ENCODE measurements at places on chromosomes 7 and 10.

- no peak for DNase-seq
Observed at GRCh38 chr10:118504467-118505205, 90.8 kb downstream of the PRLHR start.

DNA sequence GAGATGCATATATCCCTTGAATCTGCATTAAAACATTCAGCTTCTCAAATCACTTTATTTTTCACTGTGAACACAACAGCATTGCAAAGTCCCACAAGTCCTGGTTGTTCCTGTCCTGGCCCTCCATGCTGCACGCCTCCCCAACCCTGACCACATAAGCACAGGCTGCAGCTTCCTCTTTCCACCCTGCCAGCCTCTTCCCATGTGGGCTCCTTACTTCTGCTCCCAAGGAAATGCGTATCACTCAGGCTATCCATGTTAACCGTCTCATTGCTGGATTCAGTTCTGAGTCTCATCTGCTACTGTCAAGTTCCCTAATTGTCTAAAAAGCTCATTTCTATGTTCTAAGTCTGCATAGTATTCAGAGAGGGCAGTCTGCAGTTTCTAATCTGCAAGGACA lies 89.7 kb upstream of the ZPBP start:
- no peak for DNase-seq

DNA sequence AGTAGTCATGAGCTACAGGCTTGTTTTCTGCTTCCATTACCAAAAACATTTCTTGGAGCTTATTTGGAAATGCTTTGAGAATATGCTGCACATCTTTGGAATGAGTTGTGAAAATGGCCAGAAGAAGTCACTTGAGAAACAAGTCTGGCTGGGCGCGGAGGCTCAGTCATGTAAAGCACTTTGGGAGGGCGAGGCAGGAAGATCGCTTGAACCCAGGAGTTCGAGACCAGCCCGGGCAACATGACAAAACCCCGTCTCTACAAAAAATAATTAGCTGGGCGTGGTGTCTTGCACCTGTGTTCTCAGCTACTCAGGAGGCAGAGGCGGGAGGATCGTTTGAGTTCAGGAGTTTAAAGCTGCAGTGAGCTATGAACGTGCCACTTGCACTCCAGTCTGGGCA lies 882 bp upstream of the CHCHD1 start:
- DNase-seq = no peak

DNA sequence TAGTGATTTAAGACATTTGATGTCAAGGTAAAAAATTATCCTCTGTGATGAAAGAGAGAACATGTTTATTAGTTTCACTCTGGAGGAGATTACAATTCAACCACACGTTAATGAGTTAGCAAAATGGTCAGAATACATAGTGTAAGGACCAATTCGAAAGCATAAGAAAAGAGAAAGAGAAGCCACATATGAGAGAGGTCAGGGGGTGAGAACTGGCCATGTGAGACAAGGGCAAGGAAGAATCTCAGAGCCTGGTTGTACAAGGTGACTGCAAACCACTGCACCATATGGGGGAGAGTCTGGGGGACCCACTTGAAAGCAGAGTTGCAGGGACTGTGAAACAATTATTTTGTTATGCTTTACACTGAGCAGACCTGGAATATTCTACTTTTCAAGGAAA lies 27.7 kb upstream of the BET1 start:
- DNase-seq = no peak

GRCh38 chr10:73857446-73857845 lies 16.9 kb downstream of the CAMK2G start:
- DNase-seq = no peak

GRCh38 chr7:50431316-50431715 lies 18.8 kb downstream of the FIGNL1 start:
- no peak for DNase-seq

- no peak for DNase-seq
Observed at GRCh38 chr7:139111811-139112301, 2.3 kb upstream of the ZC3HAV1 start.

DNA sequence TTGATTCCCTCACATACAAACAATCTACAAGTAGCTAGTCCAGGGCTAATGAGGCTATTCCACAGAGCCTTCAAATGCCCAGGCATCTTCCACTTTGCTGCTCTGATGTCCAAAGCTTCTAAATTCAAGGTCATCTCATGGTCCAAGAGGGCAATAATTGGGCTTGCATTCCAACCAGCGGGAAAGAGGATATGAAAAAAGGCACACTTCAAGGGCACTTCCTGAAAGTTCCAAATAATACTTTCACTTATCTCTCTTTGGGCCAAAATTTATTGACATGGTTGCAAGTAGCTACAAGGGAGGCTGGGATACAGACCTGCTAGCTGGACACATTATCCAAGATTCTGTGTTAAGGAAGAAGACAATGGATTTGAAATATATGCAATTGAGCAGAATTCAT lies 25.2 kb upstream of the APBB1IP start:
- no peak for DNase-seq

DNA sequence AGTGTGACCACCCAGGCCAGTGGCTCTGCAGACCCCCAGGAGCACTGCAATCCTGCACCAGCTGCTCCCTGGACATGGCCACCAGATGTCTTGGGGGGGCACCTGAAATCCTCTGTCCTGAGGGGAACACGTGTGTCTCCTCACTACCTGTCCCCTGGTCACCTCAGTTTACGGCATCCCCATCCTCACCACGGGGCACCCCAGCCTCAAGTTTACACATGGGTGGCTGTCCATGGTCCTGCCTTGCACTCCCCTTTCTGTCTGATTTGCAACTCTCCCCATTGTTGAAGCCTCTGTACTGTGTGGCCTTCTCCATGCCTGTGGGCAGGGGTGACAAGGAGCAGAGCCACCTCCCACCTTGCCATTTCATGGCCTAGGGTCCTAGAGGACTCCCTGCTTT lies 67.2 kb downstream of the RAMP3 start:
- no peak for DNase-seq
